ENCODE measurements at places on chromosomes 5 and 9.

GRCh38 chr9:19102181-19102630, 498 bp downstream of the HAUS6 start:
- peak; percentile 11 for DNase-seq

DNA sequence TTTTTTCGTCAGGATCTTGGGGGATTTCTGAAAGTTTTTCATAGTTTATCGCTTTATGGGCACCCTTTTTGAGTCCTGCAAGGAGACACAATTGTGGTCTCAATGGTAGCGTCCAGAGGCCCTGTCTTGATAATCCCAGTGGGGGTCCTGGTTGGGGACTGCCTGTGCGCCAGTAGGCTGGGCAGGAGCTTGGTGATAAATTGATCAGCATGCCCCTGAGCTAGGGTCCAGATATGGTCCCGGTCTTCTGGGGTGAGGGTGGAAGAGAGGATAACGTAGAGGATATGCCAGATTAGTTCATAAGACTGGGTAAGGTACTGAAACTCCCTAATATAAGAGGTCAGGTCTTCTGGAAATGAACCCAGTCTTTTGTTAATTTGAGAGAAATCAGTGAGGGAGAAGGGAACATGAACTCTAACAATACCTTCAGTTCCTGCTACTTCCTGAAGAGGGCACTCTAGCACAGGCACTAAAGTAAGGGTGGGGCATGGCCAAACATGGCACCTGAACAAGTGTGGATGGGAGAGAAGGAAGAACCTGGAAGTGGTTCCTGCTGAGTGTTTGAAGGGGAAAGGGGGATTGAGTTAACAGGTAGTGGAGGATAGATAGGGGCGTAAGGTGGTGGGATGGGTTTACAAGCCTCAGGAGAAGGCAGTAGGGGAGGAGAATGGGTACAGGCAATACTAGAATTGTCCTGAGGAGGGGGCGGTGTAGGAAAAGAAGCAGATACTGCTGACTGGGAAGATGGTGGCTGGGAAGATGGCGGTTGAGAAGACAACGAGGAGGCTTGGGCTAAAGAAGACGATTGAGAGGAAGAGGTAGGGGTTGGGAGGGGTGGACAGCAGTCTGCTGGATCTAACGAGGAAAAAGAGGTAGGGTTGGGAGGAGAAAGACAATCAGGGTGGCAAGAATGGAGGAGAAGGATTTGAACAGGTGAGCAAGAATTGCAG, 33.8 kb upstream of the ANXA2R start:
- DNase-seq: peak; percentile 4

- DNase-seq: no peak
Observed at GRCh38 chr5:97075649-97076048, 66.8 kb downstream of the LIX1 start.

- DNase-seq: peak; percentile 37
Observed at GRCh38 chr5:180670586-180671359, 21.4 kb upstream of the FLT4 start.

GRCh38 chr5:169161022-169161680, 139.8 kb downstream of the SLIT3 start:
- DNase-seq: no peak

DNA sequence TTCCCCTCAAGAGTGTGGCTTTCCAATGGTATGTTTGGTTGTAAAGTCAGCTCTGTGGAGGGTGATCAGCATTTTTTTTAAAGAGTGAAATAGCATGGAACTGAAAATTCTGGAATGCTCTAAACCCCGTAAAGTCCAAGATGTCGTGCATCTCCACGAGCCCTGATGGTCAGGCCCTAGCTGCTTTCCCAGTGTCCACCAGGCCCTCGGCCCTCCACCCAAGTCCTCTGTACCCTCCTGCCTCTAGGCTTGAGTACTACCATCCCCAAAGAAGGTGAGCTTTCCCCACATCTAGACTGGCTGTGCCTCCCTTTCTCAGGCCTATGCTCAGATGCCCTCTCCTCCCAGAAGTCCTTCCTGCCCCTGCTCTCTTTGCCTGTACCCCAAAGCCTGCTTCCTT, 280.3 kb downstream of the GADD45G start:
- DNase-seq: no peak

GRCh38 chr9:76177931-76178330, 216.3 kb downstream of the RFK start:
- DNase-seq: no peak
